ENCODE measurements at places on chromosomes 1 and 21.
A peak's percentile ranks its signal among the peaks of the same experiment; 100 is the strongest.

- no peak for DNase-seq
- H3K4me3 ChIP-seq = no peak overlapping the region
- H3K27ac ChIP-seq = no peak overlapping the region
- no peaks in the 10 kb centered on the region for H3K4me1 ChIP-seq
- H3K27me3 ChIP-seq = peaks cover 40% of the 10 kb centered on the region
These were observed 31.3 kb upstream of the RUNX3 start for GRCh38 chr1:24961334-24961733.

DNA sequence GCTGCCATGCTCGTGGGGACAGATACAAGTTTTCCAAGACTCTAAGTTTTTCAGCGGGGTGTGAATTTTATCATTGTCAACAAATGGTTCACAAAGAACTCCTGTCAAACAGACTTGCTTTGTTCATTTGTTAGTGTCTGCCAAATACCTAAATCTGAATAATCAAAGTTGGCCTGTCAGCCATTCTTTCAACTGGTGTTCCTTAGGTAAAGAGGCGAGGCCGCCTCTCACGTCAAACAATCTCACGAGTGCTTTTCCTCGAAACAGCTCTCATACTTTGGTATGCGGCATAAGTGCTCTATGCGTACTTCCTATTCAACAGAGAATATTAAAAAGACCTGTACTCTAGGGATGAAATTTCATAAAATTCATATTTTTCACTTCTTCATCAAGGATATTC is 51.4 kb upstream of the KANK4 start:
- no peak overlapping the region for H3K27ac ChIP-seq
- H3K36me3 ChIP-seq = no peaks in the 10 kb centered on the region
- DNase-seq = no peak

DNA sequence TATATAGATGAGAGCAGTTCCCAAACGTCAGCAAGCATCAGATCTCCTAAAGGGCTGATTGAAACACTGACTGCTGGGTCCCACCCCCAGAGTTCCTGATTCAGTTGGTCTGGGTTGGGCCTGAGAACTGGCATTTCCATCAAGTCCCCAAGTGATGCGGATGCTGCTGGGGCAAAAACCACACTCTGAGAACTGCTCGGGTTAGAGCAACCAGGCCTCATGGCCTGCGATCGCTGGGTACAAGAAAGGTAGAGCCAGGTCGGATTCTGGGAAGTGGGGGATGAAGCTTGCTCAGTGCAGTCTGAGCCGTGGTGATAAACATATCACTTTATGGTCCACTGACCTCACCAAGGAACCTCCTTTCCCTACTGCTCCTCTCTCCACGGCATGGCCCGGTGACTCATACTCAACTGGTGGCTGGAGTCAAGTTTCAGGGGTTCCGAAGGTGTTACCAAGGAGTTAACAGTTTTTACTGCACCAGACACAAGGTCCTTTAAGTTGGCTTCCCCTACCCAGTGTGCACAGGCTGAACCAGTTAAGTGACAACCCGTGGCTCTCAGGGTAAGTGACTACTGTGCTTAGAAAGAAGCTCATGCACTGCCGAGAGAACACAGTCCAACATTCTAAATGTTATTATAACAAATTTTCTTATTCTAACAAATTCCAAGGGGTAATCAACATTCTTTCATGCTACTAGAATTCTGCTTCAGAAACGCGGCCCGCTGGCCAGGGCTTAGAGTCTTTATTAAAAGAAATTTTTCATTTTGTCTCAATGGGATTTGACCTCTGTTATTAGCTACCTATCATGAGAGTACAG is 153.5 kb downstream of the TGFBR3 start:
- no peaks in the 10 kb centered on the region for H3K27me3 ChIP-seq
- H3K4me1 ChIP-seq = peaks cover 23% of the 10 kb centered on the region
- no peak overlapping the region for H3K27ac ChIP-seq
- H3K4me3 ChIP-seq = no peak overlapping the region
- DNase-seq = no peak

- H3K27me3 ChIP-seq = no peaks in the 10 kb centered on the region
- no peak for DNase-seq
- H3K27ac ChIP-seq = no peak overlapping the region
- H3K4me1 ChIP-seq = no peaks in the 10 kb centered on the region
- no peak overlapping the region for H3K4me3 ChIP-seq
- no peaks in the 10 kb centered on the region for H3K36me3 ChIP-seq
These were observed 32.7 kb upstream of the ASB17 start for GRCh38 chr1:75964760-75965408.

DNA sequence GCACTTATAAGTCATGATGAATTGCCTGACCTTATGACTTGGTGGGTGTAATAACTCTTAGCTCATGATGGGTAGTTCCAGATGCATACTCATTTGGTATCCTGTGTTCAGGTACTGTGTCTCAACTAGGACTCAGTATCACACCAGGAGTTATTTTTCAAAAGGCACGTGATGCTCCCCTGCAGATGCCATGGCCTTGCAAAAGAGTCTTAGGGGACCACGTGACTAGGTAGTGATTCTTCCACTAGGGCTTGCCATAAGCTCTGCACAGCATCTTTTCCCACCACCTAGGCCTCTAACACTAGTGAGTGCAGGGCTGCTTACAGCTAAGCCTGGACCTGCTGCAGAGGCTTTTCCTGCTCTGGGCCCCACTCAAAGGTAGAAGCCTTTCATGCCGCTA is 3.9 kb upstream of the FCAMR start:
- no peak for DNase-seq
- no peaks in the 10 kb centered on the region for H3K27me3 ChIP-seq
- no peaks in the 10 kb centered on the region for H3K36me3 ChIP-seq
- no peak overlapping the region for H3K27ac ChIP-seq

DNA sequence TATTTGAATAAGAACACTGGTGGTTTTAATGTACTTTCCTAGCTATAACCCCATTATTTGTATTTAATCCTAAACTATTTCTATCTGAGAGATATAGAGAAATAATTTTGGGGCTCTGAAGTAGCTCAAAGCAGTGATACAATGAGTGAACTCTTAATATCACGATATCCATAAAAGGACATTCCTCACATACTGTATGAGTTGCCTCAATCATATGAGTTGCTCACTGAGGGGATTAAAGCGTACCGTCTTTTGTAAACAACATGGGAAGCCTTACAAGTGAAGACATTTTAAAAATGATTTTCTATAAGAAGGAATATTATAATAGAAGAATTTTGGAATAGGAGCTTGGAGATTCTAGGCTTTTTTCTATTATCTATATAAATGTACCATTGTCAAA is 21.5 kb downstream of the BRINP3 start:
- no peaks in the 10 kb centered on the region for H3K4me1 ChIP-seq
- H3K27ac ChIP-seq = no peak overlapping the region

- H3K36me3 ChIP-seq = no peaks in the 10 kb centered on the region
- H3K4me3 ChIP-seq = no peak overlapping the region
- no peaks in the 10 kb centered on the region for H3K27me3 ChIP-seq
- H3K27ac ChIP-seq = no peak overlapping the region
- no peak for DNase-seq
- H3K4me1 ChIP-seq = no peaks in the 10 kb centered on the region
These were observed 100.1 kb upstream of the AKT3 start for GRCh38 chr1:243950166-243950565.

DNA sequence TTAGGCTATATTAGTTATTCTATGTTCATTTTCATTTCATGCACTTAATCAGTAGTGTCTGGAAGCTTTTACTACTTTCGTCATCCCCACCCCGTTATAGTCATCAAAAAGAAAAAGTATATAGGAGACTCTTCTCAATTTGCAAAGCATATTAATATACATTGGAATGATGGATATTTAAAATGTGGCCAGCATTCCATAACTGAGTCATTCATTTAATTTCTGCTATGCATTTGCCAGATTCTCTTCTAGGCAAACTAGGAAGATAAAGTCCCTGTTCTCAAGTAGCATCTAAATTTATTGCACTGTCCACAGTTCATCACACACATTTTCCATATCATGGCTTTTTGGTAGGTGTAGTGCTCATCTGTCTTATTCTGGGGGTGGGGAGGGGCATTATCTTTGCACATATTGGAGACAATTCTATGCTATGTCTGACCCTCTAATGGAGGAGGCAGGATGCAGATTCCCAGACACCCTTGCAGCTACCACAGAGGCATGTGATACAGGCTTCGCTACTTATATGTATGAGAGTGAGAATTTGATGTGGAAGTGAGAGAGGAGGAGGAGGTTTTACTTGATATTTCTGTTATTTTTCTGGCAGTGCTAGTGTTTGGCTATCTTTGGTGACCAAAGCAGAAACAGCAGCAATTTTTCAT is 125.8 kb downstream of the CTH start:
- H3K27me3 ChIP-seq = no peaks in the 10 kb centered on the region
- H3K4me3 ChIP-seq = no peak overlapping the region
- no peaks in the 10 kb centered on the region for H3K36me3 ChIP-seq
- DNase-seq = no peak

GRCh38 chr1:211632808-211633523 is 42.5 kb downstream of the NEK2 start:
- no peak for DNase-seq
- H3K27me3 ChIP-seq = no peaks in the 10 kb centered on the region
- H3K4me1 ChIP-seq = peaks cover 3% of the 10 kb centered on the region
- no peak overlapping the region for H3K4me3 ChIP-seq
- H3K27ac ChIP-seq = no peak overlapping the region

- peaks cover 3% of the 10 kb centered on the region for H3K36me3 ChIP-seq
- no peaks in the 10 kb centered on the region for H3K4me1 ChIP-seq
- no peak within 1 kb of the TSS for H3K4me3 ChIP-seq
These were observed at the start of gene TEX50 for GRCh38 chr1:173635116-173635515. TSS of gene TEX50 (plus strand) at chr1:173635338. CDS start at chr1:173635522, 184 bp downstream.

DNA sequence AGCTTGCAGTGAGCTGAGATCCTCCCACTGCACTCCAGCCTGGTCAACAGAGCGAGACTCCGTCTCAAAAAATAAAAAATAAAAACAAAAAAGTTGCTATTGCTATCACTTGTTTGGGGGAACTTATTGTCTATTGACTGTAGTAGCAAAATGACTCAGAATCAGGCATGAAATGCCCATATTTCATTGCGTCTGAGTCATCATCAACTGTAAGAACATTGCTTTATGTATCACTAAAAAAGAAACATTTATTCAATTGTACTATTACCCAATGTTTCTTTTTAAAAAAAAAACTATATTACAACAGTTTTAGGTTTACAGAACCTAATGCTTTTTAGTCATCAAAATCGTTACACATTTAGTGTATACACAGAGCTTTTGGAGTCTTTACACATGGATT is 91.0 kb upstream of the FMN2 start:
- no peak overlapping the region for H3K4me3 ChIP-seq
- no peak for DNase-seq
- H3K27me3 ChIP-seq = peaks cover 43% of the 10 kb centered on the region
- no peak overlapping the region for H3K27ac ChIP-seq

GRCh38 chr1:236502972-236503639 is 20.7 kb upstream of the LGALS8 start:
- peak overlapping the region; percentile 60 for H3K27ac ChIP-seq
- H3K4me3 ChIP-seq = no peak overlapping the region
- H3K36me3 ChIP-seq = no peaks in the 10 kb centered on the region
- no peaks in the 10 kb centered on the region for H3K27me3 ChIP-seq

GRCh38 chr1:98331243-98331642 is 330.3 kb upstream of the SNX7 start:
- no peaks in the 10 kb centered on the region for H3K36me3 ChIP-seq
- H3K27me3 ChIP-seq = no peaks in the 10 kb centered on the region
- H3K4me3 ChIP-seq = no peak overlapping the region

GRCh38 chr1:184504040-184504954 is 117.5 kb downstream of the C1orf21 start:
- no peak overlapping the region for H3K27ac ChIP-seq
- H3K4me1 ChIP-seq = peaks cover 21% of the 10 kb centered on the region
- no peak overlapping the region for H3K4me3 ChIP-seq
- H3K36me3 ChIP-seq = no peaks in the 10 kb centered on the region
- no peak for DNase-seq
- no peaks in the 10 kb centered on the region for H3K27me3 ChIP-seq

GRCh38 chr1:193030280-193030679 is 28.9 kb downstream of the UCHL5 start:
- no peak for DNase-seq
- H3K27me3 ChIP-seq = no peaks in the 10 kb centered on the region
- no peaks in the 10 kb centered on the region for H3K4me1 ChIP-seq
- no peak overlapping the region for H3K27ac ChIP-seq
- no peak overlapping the region for H3K4me3 ChIP-seq

DNA sequence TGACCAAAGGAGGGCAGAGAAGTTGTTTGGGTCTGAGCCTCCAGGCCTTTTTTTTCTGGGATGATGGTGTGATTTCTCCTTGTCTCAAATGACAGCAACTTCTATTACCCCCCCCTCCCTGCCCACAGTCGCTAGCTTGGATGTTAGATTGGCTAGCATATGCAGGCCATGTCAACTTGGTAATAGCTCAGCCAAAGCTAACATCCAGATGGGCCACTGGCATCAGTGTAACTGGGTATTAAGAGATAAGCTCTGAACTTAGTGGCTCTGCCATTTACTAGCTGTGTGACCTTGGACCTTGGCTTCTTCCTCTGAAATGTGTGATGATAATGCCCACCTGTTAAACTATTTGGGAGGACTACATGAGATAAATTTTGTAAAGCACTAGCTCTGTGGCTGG is 86.9 kb upstream of the TSPAN2 start:
- no peak overlapping the region for H3K4me3 ChIP-seq
- no peaks in the 10 kb centered on the region for H3K27me3 ChIP-seq
- DNase-seq = no peak
- no peaks in the 10 kb centered on the region for H3K36me3 ChIP-seq
- H3K27ac ChIP-seq = no peak overlapping the region
- no peaks in the 10 kb centered on the region for H3K4me1 ChIP-seq

DNA sequence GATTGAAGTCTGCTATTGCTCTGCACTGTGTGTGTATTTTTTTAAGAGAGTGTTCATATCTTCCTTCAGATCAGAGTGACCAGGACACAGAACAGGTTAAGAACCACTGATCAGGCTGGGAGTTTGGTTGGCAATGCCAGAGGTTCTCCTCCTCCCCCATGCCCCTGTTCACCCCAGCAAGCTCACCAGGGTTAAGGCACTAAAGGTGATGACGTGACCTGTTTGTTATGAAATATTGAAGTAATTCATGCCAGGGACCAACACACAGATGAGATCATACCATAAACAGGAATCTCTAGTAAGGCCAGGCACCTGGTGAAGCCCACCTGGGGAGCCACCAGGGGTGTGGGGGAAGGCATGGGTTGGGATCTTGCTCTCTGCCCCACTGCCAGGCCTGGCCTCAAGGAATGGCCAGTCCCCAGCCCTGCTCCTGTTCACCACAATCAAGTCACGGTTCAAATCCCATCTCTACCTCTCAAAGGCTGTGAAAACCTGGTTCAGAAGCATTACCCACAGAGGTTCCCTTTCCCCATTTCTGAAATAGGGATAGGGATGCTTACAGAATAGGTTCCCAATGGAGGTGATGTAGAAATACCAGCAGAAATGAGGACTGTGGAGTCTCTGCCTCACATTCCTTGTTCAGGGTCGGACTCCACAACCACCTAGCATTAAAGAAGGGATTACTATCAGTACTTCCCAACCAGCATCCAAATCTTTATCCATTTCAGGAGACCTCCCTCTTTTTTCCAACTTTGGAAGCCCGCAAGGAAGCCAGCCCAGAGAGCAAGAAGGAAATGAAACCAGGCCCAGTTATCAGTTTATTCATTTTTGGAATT is 2.4 kb downstream of the ID3 start:
- H3K27me3 ChIP-seq = no peaks in the 10 kb centered on the region
- H3K4me3 ChIP-seq = peak overlapping the region; percentile 91
- H3K27ac ChIP-seq = no peak overlapping the region
- H3K4me1 ChIP-seq = peaks cover 52% of the 10 kb centered on the region

- peaks cover 49% of the 10 kb centered on the region for H3K27me3 ChIP-seq
- H3K4me1 ChIP-seq = peaks cover 12% of the 10 kb centered on the region
- H3K27ac ChIP-seq = no peak overlapping the region
- DNase-seq = no peak
- H3K36me3 ChIP-seq = no peaks in the 10 kb centered on the region
These were observed 4.7 kb downstream of the TFF3 start for GRCh38 chr21:42310411-42311001.
